ENCODE measurements at places on chromosomes 12 and 14.
A peak's percentile ranks its signal among the peaks of the same experiment; 100 is the strongest.

DNA sequence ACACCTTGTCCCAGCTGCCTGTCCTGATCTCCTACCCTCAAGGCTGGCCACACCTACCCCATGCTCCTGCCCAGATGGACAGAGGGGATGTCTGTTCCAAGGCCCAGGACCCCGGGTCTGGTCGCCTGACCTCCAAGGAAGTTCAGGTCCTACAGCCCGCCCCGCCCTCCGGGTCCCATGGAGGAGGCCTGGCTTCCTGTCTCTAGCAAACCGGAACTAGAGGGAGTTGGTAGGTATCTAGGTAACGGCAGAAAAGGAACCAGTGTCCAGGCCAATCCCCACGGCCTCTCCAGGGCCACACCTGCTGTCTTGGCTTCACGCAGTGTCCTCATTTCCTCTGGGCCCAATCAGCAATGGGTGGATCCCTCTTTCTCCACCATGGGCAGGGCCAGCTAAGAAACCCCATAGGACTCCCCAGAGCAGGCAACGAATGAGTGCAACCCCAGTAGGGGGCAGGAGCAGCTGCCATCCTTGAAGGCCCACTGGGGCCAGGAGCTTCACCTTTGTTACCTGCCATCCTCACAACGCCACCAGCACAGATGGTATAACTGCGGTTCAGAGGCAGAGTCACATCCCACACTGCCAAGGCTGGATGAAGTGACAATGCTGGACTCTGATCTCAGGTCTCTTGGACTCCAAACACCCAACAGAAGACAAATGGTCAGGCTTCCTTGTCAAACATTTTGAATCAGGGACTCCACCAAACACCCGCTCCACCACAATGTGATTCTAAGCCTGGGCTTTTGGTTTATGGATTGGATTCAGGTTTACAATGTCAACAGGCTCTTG is 25.1 kb upstream of the RPLP0 start:
- H3K4me1 ChIP-seq: peaks cover 29% of the 10 kb centered on the region
- peak overlapping the region; percentile 78 for H3K4me3 ChIP-seq
- H3K36me3 ChIP-seq: peaks cover 4% of the 10 kb centered on the region
- peaks cover 45% of the 10 kb centered on the region for H3K27me3 ChIP-seq
- H3K27ac ChIP-seq: peak overlapping the region; percentile 86

GRCh38 chr12:62711631-62712241 is 223.2 kb downstream of the PPM1H start:
- H3K27me3 ChIP-seq: no peaks in the 10 kb centered on the region
- H3K27ac ChIP-seq: no peak overlapping the region
- H3K4me3 ChIP-seq: no peak overlapping the region
- no peaks in the 10 kb centered on the region for H3K4me1 ChIP-seq
- H3K36me3 ChIP-seq: no peaks in the 10 kb centered on the region

DNA sequence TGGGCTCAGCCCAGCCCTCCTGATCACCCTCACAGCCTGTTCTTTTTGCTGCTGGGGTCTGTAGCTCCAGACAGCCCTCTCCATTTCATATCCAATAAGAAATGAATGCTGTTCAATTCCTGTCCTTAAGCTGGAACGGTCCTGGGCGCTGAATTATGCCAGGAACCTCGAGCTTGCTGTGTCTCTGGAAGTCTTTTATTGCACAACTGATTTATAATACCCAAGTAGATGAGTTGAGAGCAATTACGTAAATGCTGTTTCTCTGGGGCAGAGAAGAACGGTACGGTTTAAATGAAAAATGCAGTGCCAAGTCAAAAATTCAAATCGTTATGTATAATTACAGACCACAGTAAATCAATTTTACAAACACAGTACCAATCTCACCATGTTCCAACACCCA is 161.0 kb downstream of the SAMD4A start:
- H3K27me3 ChIP-seq: no peaks in the 10 kb centered on the region
- no peak for DNase-seq
- no peak overlapping the region for H3K27ac ChIP-seq
- H3K36me3 ChIP-seq: no peaks in the 10 kb centered on the region
- H3K4me3 ChIP-seq: no peak overlapping the region

- no peaks in the 10 kb centered on the region for H3K36me3 ChIP-seq
- H3K27ac ChIP-seq: no peak overlapping the region
- H3K27me3 ChIP-seq: no peaks in the 10 kb centered on the region
- H3K4me3 ChIP-seq: no peak overlapping the region
- no peak for DNase-seq
Observed at GRCh38 chr14:42508209-42508946, 901.7 kb downstream of the LRFN5 start.

GRCh38 chr12:114698566-114699163 is 14.7 kb upstream of the TBX3 start:
- H3K27me3 ChIP-seq: peaks cover 77% of the 10 kb centered on the region
- H3K4me1 ChIP-seq: peaks cover 5% of the 10 kb centered on the region
- no peaks in the 10 kb centered on the region for H3K36me3 ChIP-seq

DNA sequence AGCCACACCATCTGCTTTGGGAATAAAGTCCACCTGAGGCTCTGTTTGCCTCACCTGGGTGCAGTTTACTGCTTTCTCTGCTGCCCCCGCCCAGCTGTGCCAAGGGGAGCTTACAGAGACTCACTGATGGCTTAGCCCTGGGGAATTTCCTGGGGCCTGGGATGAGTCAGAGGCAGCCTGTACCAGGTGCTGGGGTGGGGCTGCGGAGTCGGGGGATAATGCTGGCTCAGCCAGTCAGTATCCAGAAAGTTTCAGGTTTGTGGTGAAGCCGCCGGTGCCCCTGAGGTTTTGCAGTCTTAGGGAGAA is 22.3 kb downstream of the PLEKHG3 start:
- H3K4me3 ChIP-seq: no peak overlapping the region
- H3K36me3 ChIP-seq: no peaks in the 10 kb centered on the region
- H3K27me3 ChIP-seq: no peaks in the 10 kb centered on the region
- H3K27ac ChIP-seq: no peak overlapping the region
- no peaks in the 10 kb centered on the region for H3K4me1 ChIP-seq

DNA sequence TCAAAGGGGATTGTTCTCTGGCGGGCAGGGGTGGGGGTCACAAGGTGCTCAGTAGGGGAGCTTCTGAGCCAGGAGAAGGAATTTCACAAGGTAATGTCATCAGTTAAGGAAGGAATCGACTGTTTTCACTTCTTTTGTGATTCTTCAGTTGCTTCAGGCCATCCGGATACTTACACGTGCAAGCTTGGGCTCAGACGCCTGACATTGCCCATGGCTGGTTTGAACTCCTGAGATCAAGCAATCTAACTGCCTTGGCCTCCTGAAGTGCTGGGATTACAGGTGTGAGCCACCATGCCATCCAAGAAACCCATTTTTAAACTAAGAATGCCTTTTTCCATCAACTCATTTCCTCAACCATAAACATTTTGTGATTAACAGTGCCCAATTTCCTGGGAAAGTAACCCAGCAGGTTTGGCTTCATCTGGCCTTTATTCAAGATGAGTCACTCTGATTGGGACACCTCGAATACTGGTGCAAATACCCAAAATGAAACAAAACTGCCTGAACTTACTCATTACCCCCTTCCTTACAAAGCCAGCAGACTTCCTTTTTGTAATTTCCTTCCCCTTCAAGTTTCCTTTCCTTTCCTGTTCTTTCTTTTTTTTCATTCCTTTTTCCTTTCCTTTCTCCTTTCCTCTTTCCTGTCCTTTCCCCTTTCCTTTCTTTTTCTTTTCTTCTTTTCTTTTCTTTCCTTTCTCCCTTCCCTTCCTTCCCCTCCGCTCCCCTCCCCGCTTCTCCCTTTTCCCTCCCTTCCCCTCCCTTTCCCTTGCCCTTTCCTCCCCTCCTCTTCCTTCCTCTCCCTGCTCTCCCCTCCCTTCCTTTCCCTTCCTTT is 10.2 kb upstream of the RNASE10 start:
- no peak overlapping the region for H3K27ac ChIP-seq
- H3K27me3 ChIP-seq: no peaks in the 10 kb centered on the region
- no peaks in the 10 kb centered on the region for H3K36me3 ChIP-seq
- no peak overlapping the region for H3K4me3 ChIP-seq

DNA sequence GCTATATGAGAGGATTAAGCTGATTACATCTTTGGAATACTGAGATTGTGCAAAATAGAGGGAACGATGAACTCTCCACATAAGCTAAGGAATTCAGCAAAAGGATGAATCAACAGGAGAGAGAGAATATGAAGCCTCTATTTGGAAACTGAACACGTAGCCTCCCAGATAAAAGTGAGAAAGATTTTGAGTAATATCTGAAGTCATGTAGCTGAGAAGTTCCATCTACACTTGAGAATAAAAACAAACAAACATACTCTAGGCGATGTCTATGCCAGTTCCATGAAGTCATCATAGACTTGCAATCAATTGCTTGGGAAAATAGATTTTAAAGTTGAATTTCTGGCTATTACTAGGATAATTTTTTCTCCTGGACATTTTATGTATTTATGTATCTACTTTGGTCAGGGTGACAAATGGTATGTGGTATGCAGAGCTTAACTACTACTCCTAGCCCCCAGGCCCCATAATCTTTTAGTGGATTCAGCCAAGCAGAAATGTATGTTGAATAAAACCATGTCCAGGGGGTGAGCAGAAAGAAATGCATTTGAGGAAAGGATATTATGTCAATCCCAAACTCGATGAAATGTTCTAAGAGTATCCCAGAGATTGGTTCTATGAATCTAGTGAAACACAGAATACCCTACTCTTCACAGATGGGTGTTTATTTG is 627.4 kb downstream of the DIO2 start:
- DNase-seq: no peak
- no peaks in the 10 kb centered on the region for H3K27me3 ChIP-seq
- H3K27ac ChIP-seq: no peak overlapping the region
- no peaks in the 10 kb centered on the region for H3K36me3 ChIP-seq

- H3K4me3 ChIP-seq: no peak overlapping the region
- peak overlapping the region; percentile 60 for H3K27ac ChIP-seq
- peaks cover 21% of the 10 kb centered on the region for H3K4me1 ChIP-seq
- DNase-seq: no peak
- H3K27me3 ChIP-seq: no peaks in the 10 kb centered on the region
Observed at GRCh38 chr12:47415054-47415453, 290.8 kb downstream of the RPAP3 start.

DNA sequence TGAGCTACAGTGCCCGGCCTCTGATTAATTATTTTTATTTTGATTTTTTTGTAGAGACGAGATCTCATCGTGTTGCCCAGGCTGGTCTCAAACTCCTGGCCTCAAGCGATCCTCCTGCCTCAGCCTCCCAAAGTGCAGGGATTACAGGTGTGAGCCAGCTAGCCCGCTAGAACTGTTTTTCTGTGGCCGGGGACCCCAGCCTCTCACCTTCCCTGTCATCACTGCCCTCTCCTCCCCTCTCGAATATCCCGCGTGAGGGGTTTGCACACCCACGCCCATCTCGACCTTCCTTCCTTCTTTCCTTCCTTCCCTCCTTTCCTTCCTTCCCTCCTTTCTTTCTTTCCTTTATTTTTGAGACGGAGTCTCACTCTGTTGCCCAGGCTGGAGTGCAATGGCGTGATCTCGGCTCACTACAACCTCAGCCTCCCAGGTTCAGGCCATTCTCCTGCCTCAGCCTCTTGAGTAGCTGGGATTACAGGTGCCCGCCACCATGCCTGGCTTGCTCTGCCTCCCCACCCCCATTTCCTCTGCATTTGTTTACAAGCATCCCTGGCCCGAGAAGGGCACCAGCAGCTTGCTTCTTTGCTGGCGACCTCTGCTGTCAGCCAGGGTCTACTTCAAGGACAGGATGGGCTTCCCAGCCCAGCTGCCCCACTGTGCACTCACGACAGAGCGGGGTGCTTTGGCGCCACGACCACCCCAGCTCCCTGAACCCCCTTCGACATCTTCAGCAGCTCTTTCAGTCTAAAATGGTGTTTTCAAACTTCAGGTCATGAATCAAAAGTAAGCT is 4.3 kb upstream of the TRAF3 start:
- peaks cover 60% of the 10 kb centered on the region for H3K4me1 ChIP-seq
- DNase-seq: no peak
- H3K4me3 ChIP-seq: no peak overlapping the region
- H3K27ac ChIP-seq: peak overlapping the region; percentile 84

- DNase-seq: no peak
- no peaks in the 10 kb centered on the region for H3K36me3 ChIP-seq
- peaks cover 17% of the 10 kb centered on the region for H3K27me3 ChIP-seq
- H3K27ac ChIP-seq: peak overlapping the region; percentile 62
Observed at GRCh38 chr12:106248846-106249371, 1.1 kb upstream of the CKAP4 start.

- H3K36me3 ChIP-seq: peaks cover 72% of the 10 kb centered on the region
- H3K27me3 ChIP-seq: no peaks in the 10 kb centered on the region
- no peak overlapping the region for H3K4me3 ChIP-seq
- H3K27ac ChIP-seq: peak overlapping the region; percentile 62
- peak; percentile 63 for DNase-seq
- peaks cover 5% of the 10 kb centered on the region for H3K4me1 ChIP-seq
Observed at GRCh38 chr12:117155278-117156060, 34.8 kb downstream of the FBXO21 start.

- peak overlapping the region; percentile 88 for H3K27ac ChIP-seq
- H3K27me3 ChIP-seq: no peaks in the 10 kb centered on the region
- peak; percentile 66 for DNase-seq
- H3K36me3 ChIP-seq: peaks cover 47% of the 10 kb centered on the region
- H3K4me1 ChIP-seq: peaks cover 37% of the 10 kb centered on the region
- peak overlapping the region; percentile 51 for H3K4me3 ChIP-seq
Observed at GRCh38 chr12:108850854-108851573, 6.4 kb downstream of the SSH1 start.

- no peak for DNase-seq
- peaks cover 13% of the 10 kb centered on the region for H3K4me1 ChIP-seq
- peaks cover 7% of the 10 kb centered on the region for H3K36me3 ChIP-seq
- H3K27me3 ChIP-seq: no peaks in the 10 kb centered on the region
Observed at GRCh38 chr12:12482959-12483358, 79.7 kb downstream of the DUSP16 start.

DNA sequence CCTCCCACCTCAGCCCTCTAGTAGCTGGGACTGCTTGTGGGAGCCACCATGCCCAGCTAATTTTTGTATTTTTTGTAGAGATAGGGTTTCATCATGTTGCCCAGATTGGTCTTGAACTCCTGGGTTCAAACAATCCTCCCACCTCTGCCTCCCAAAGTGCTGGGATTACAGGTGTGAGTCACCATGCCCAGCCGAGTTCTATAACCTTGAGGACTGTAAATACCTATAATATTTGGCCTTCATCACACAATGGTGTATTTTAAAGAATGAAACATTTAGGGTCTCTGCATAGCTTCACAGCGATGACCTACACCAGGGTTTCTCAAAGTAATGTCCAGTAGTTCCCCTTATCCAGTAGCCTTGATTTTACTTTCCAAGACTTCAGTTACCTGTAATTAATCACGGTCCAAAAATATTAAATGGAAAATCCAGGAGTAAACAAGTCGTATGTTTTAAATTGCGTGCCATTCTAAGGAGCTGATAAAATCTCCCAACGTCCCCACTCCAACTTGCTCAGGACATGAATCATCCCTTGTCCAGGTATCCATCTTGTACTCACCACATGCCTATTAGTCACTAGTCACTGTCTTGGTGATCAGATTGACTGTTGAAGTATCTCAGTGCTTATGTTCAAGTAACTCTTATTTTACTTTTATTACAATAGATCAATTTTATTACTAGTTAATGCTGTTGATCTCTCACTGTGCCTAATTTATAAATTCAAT is 368.2 kb downstream of the BTG1 start:
- no peak for DNase-seq
- peaks cover 11% of the 10 kb centered on the region for H3K4me1 ChIP-seq
- H3K4me3 ChIP-seq: no peak overlapping the region
- no peak overlapping the region for H3K27ac ChIP-seq
- H3K36me3 ChIP-seq: no peaks in the 10 kb centered on the region

Measured in stimulated activated naive B cell treated with anti-CD40 and anti-IgM and Interleukin-4, amounts not matched to agents 10 μg/mL and 1 μg/mL and 100 μg/mL, for 72 hours (primary cell).